CMK (cell line): ENCODE measurements at places on chromosomes 5 and 9.

DNA sequence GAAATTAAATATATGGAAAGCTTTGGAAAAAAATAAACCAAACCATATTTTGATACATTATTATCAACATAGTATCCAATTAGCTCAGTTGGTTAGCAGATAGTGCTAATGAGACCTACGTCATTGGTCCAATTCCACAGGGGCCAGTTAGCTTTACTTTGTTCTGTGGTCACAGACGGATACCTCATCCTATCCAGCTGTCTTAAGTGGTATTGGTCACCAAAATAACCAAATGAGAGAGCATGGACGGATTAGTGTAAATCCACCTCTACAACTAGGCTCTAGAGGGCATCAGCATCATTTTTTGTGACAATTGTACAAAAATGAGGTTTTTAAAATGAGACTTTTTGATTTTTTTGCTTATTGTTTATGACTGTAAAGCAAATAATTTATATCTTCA is 364.2 kb downstream of the KIAA0825 start:
- no peak for DNase-seq

- DNase-seq, result peak; percentile 3
These were observed 45.4 kb upstream of the MYOT start for GRCh38 chr5:137822158-137822764.

DNA sequence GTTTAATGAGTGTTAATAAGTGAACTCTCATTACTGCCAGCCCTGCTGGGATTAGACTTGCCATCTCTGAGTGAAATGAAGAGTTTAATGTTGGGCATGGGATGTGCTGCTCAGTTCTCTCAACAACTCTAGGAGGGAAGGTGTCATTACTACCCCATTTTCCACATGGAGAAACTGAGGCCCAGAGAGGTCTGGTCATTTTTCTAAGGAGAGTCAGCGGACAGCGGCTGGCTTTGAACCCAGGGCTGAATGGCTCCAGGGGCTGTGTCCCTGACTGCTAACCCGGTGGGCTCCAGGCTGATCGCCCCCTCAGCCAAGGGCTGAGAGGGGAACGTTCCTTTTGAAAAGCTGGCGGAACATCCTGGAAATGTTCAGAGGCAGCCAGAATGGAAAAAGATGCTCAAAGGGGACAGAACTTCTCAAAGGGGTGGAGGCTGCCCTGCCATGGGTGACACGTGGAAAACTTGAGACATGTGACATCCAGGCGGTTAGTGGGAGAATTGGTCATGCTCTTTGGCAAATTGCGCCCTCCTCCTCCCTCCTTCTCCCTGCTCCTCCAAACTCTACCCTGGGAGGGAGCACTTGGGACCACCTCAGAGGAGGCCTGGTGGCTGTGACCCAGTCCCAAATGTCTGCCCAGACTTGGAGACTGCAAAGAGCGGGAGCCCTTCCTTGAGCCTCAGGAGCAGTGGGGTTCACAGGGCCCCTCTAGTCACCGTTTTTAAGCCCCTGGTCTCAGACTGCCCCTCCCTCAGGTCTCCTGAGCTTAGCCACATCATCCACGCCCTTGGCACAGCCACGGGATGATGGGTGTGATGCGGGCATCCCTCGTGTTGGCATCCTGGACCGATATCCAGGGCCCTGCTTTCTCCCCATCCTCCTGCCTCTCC is 28.7 kb downstream of the DNM1 start:
- DNase-seq, result no peak

DNA sequence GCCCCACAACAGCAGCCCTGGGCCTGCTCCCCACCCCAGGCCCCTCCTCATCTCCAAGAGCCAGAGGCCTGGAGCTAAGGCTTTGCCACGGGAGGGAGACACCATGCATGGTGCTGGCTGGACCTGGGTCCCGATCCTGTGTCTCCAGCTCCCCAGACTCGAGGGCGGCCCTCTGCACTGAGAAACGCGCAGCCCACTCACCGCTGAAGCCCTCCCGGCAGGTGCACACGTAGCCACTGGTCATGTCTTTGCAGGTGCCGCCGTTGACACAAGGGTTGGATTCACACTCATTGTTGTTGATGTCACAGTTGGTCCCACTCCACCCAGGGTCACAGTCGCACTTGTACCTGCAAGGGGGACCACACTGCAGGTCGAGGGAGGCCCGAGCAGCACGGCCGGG is 30.4 kb upstream of the SEC16A start:
- DNase-seq, result no peak

DNA sequence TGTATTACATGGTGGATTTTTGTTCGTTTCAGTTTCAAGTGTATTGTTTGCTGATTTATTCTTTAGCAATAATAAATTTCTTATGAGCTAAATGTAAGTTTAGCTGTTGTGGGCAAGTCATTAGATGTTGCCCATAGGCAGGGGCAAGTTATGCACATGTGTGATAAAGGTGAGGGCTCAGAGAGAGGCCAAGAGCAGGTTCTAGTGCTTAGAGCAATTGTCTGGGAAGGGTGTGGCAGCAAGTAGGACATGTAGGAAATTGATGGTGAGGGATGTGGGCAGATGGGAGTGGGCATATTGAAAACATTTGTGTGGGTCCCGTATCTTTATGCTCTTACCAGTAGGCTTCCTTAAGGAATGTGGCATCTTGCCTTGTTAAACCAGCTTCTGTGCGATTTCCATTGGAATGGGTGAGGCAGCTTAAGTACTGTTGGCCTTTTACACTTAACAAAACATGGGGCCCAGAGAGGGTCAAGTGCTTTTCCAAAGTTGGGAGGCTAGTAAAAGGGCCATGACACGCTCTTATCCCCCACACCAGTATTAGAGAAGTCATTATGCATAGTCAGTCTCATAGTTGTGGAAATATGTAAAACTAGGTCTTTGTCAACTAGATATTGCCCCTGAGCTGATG is 60.6 kb downstream of the KDM4C start:
- DNase-seq, result no peak

DNA sequence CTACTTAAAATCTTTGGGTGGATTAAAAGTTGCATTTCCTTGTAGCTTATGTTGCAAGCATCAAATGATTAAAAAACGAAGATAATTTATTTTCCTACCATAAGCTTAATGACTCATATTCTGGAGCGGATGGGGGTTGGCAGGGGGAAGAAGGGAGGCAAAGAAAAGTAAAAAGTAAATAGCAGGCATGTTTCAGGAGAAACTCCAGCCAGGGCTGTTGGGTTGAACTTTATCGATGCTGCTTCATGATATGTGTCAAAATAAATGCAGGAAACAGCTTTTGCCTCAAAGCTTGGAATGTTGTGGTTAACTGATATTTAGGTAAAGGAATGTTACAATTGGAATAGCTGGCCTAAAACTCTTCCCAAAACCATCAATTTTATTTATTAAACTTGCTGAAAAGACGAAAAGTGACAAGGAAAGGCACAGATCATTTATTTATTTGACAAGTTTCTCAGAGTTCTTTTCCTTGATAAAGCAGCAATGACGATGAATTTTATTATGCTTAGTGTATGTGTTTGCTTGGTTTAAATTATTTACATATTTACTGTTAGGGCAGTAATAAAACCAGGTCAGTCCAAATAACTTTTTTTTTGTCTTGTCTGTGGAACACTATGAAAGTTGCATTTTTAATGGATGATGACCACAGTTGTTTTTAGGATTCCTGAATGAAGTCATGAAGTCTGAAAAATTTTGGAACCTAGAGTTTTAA is 177.9 kb downstream of the PCSK1 start:
- no peak for DNase-seq

- DNase-seq, result no peak
These were observed 205.9 kb downstream of the FSTL4 start for GRCh38 chr5:133406208-133406976.

DNA sequence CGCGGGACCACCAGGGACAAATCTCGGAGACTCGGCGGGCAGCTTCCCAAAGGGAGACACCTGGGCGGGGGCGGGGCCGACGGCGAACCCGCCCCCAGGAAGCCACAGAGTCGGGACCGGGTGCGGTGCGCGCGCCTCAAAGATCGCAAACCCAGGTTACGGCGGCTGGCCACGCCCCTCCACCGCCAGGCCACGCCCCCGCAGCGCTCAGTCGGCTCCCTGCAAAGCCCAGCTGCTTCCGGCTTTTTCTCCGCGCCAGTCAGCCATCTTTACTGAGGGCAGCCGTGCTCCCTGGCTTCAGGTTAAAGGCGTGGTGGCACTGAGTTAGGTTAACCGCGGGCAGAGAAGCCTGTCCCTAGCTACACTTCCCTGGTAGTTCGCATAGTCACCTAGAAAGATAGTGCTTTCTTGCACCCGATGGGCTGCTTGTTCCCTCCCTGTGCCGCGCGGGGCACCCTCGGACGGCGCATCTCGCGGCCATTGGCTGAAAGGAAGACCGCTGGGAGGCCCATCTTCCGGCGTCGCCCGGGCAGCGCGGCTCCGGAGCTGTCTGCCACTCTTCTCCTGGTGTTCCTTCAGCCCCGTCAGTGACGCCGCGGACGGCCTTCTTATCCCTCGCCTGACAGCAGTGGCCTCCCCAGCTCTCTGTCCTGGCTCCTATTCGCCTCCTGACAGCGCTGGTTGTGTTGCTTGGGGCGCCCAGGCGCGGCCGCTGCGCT is at the start of gene TBC1D2:
Gene TBC1D2, minus strand, starts transcription at position 72 of the 719 bp plus-strand sequence. CDS start 108 bp downstream, outside the sequence.
- peak; percentile 87 for DNase-seq

DNA sequence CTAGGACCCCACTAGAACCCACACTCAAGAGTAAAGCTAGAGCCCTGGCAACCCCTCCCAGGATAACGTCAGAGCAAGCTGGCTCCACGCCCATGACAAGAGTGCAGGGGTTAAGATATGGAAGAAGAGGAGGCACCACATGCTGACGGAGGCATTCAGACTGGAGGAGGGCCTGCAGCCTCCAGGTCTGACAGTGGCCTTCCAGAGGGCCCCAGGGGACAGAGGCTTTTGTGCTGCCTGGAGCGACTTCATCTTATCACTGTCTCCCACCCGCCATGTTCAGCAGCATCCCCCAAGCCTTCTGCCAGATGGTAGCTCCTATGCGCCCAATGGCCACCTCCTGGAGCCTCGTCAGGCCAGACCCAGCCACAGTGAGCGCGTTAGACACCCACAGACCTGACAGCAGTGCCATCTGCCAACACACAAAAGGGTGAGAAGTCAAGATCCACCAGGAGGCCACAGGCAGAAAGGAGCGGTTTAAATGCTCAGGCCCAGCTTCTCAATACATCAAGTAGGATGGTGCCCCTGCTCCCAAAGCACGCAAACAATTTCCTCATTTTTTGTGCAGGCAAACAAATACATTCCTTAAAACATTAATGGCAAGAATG is 65.8 kb downstream of the C5orf15 start:
- no peak for DNase-seq

- DNase-seq, result no peak
These were observed 22.7 kb upstream of the ANXA6 start for GRCh38 chr5:151180291-151180690.

- DNase-seq, result no peak
These were observed 1.1 kb downstream of the VLDLR start for GRCh38 chr9:2622461-2623287.

DNA sequence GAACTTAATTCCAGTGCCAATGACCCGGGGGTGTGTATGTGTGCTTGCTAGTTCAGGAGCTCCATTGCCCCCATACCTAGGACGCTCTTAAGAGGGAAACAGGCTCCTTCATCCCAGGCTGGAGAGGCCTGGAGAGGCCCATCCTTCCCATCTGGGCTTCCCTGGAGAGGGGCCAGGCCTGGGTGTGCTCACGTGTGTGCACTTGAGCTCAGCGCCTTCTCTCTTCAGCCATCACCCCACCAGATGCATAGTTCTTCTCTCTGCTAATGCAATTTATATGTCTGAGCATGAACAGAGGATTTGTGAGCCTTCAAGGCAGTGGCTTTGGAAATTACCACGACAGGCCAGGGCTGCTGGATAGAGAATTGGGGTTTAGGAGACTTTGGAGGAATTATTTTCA is 48.6 kb upstream of the SHB start:
- DNase-seq, result no peak

- no peak for DNase-seq
These were observed 380.8 kb upstream of the CD180 start for GRCh38 chr5:67577424-67577823.

DNA sequence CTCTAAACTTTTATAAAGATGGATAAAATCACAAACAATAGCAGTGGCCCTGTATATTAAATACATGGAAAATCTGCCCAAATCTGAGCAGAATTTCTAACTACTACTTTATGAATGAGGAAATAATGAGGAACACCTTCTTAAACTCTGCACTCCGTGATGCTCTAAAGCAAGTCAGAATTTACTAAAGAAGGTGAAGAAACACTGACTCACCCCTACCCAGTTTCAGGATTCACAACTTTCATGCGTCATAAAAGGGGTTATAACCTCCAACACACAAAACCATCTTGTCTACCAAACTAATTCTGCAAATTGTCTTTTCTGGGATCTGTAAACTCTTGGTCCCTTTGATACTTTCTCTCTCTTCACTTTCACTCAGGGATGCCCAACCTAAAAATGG is 561.1 kb upstream of the ACO1 start:
- no peak for DNase-seq

DNA sequence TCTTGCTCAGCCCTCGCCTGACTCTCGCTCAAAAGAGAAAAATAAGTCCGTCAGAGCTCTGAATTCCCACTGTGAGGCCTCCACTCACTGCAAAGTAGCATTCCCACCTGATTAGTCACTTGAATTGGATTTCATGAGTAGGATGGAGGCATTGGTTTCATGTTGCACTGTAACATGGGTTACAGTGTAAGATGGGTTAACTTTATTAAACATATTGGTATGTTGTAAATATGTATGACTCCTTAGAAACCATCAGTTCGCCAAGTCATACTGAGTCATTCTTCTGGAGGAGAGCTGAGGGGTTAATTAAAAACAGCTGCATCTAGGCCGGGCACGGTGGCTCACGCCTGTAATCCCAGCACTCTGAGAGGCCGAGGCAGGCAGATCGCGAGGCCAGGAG is 93.8 kb upstream of the BNC2 start:
- DNase-seq, result no peak

- DNase-seq, result no peak
These were observed 143.4 kb downstream of the PALM2AKAP2 start for GRCh38 chr9:109923471-109923760.

DNA sequence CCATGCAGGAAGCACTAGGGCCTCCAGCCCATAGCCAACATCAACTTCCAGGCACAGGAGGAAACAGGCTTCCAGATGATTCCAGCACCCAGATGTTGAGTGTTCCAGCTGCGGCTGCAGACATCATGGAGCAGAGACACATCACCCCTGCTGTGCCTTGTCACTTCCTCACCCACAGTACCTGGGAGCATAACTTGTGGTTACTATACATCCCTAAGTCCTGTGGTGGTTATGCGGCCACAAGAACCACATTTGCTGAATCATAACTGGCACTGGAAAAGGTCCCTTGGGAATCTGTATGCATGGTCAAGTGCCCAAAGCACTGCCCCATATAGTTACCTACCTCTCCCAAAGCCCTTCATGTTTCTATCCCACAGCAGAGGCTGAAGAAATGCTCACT is 56.6 kb downstream of the WHRN start:
- DNase-seq, result peak; percentile 4

DNA sequence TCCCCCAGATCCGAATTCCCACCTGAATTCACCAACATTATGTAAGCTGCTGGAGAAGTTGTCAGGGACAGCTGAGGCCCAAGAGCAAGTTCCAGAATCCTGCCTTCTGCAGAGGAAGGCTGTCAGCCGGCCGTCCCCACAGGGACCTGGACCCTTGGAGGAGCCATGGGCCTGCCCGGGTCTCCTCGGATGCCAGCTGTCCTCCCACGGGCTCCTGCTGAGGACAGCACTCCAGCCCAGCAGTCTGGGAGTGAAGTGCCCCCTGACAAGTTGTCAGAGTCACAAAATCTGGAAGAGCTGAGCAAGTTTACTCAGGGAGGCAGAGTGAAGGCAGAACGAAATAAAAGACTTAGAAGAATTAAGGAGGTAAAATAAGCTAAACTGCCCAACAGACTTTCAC is 192.5 kb upstream of the DAPK1 start:
- DNase-seq, result no peak

GRCh38 chr5:75389430-75389829 is 52.4 kb downstream of the HMGCR start:
- DNase-seq, result no peak

GRCh38 chr9:30178610-30179009 is 2205.8 kb upstream of the ACO1 start:
- no peak for DNase-seq
